ENCODE measurements at places on chromosomes 2 and 18. TPM values are rescaled to one million over a fixed set of nuclear protein-coding genes. Genes with fewer than 3 reads are reported as not detected.

DNA sequence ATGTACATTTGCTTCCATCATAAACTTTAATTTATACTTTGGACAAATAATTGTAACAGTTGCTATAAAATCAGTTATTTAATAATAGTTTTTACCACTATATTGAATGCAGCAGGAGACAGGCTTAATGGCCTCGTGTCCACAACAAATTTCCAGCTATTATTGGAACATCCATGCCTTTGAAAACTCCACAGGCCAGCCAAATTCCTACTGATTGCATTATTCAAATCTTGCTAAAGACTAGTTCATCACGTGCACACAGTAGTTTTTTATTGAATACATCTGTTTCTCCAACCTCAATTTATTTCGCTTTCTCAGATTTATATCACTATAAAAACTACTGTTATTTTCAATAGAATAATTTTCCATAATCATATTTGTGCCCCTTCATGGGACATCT, 18.4 kb upstream of the PTPRM start:
- DNase-seq = no peak

GRCh38 chr18:3726238-3726951, 276.4 kb downstream of the TGIF1 start:
- no peak for DNase-seq

- no peak for DNase-seq
Measured at GRCh38 chr2:58503918-58504317, 262.8 kb upstream of the FANCL start.

GRCh38 chr18:62499263-62499650, 23.6 kb upstream of the ZCCHC2 start:
- no peak for DNase-seq

DNA sequence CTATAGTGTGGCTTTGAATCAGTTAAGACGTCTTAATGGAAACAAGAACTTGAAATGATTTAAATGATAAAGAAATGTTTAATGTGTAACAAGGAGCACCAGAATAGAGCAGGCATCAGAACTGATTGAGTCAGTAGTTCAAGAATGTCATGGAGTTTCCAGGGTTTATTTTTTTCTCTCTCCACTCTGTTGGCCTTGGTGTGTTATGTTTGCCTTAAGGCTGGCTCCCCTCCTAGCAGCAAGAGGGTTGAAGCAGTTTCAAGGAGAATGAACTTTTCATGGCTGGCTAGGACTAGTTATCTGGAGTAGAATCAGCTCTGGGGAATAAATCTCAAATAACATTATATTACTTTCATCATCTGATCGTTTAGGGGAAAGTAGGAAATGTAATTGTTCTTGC, 13.4 kb upstream of the GLS start:
- DNase-seq = peak; percentile 62

DNA sequence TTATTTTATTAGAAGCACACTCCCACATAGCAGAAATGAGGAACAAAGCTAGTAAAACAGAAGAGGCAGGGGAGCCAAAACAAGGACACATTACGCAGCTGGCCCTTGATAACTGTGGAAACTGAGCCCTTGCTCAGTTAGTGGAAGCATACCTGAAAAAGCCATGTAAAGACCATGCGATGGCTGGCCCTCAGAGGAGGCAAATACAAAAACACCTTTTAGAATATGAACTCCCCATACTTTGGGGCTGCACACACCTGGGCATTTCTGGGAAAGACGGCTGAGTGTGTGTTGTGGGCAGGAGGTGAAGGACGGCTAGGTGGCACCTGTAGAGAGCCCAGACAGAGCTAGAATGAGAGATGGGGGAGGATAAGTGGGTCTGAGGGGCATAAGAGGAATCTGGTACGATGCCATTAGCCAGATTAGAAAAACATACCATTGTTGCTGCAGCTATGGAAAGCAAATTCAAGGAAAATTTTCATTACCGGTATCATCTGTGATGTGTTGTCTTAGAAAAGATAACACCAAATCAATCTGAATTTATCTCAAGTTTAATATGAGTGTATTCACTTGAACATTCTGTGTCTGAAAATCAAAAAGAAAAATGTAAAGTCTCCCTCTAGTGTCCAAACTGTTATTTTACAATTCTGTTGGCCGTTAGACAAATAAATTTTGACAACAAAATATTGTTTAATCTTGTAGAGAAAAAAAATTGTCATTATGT, 45.2 kb upstream of the SULT1C3 start:
- peak; percentile 20 for DNase-seq

- no peak for DNase-seq
Measured at GRCh38 chr2:229642371-229642770, 72.0 kb downstream of the DNER start.

DNA sequence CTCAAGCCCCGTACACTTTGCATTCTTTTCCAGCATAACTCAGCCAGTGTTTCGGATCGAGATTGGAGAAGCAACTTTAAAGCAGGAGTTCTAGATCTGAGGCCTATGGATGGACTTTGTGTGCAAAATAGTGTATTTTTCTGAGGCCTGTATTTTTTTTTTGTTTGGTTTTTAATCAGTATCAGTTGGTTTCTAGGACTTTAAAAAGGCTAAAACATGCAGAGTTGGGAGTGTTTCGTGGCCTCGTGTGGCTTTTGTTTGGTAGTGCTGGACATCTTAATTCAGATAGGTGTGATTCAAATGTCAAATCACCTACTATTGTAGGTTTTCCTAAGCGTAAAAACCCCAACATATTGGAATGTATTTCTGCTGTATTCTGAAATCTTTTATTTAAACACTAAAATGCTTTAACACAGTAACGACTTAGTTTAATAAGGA, 282 bp upstream of the PUS10 start:
- no peak for DNase-seq

DNA sequence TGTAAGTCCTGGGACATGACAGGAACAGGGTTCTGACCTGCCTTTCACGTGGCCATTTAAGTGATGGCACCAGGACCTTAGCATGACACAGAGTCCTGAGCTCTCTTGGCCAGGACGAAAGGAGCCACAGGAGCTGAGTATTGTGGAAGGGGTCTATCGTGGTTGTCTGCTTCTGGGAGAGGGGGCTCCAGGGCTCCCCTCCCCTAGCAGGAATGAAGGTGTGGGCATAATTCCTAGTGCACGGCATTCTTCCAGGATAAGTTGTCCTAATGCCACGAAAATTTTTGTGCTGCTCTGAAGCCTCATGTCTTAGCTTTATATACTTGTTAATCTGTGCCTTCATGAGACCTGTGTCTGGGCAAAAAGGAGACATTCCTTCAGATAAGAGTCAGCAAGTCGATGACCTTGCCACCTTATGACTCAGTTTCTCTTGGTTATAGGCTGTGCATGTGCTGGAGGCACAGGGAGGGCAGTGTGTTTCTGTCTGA, 17.1 kb downstream of the GATA6 start:
- DNase-seq = peak; percentile 52

DNA sequence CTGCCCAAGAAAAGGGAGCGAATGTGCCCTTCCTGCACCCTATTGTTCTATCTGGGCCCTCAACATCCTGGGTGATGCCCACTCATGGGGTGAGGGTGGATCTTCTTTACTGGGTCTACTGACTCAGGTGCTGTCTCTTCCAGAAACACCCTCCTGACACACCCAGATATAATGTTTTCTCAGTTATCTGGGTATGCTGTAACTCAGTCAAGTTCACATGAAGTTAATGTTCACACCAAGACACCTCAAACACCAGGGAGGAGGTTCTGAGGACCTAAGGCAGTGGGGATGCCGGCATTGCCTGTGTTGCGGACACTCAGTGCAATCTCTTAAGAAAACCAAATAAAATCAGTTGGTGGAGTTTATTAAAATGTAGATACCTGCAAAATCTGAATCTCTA, 500.9 kb downstream of the BCL11A start:
- no peak for DNase-seq

- DNase-seq = peak; percentile 12
Measured at GRCh38 chr2:43707255-43708015, 31.2 kb upstream of the C1GALT1C1L start.

GRCh38 chr2:133444465-133444864, 123.8 kb downstream of the NCKAP5 start:
- DNase-seq = peak; percentile 63

GRCh38 chr2:38387887-38388286, 10.8 kb upstream of the ATL2 start:
- no peak for DNase-seq

- DNase-seq = no peak
Measured at GRCh38 chr2:108925735-108926134, 63.3 kb downstream of the EDAR start.

- DNase-seq = no peak
Measured at GRCh38 chr2:240997141-240997855, 1.1 kb upstream of the SNED1 start.

DNA sequence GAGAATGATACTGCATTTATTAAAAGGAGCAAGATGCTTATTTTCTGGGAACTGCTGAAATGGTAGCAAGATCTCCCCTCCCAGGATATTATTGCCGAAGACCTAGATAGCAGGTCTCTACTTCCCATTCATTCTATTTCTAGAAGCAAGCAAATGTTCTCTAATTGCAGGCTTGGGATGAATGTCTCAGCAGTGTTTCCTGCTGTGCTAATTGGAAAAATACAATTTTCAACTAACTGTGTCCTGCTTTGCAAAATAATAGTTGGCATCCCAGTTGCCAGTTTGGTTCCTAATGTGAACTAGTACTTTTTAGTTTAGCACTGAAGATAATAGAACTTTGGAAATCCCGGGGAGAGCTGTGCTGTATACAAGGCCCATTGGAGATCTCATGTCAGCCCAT, 26.1 kb downstream of the SLC20A1 start:
- DNase-seq = no peak

Gene TMEM37
- not detected for total RNA-seq

- DNase-seq = no peak
Measured at GRCh38 chr2:47890711-47891368, 15.5 kb downstream of the FBXO11 start.

- no peak for DNase-seq
Measured at GRCh38 chr2:198326431-198326830, 522.0 kb downstream of the PLCL1 start.

Gene SEMA4C
- total RNA-seq = 25.5 TPM

- no peak for DNase-seq
Measured at GRCh38 chr2:151009437-151010175, 252.1 kb downstream of the RBM43 start.

GRCh38 chr2:184481865-184482264, 116.5 kb upstream of the ZNF804A start:
- no peak for DNase-seq

GRCh38 chr2:18381386-18381785, 179.1 kb downstream of the RDH14 start:
- DNase-seq = no peak

- DNase-seq = peak; percentile 65
Measured at GRCh38 chr2:66596256-66596655, 161.3 kb downstream of the MEIS1 start.

DNA sequence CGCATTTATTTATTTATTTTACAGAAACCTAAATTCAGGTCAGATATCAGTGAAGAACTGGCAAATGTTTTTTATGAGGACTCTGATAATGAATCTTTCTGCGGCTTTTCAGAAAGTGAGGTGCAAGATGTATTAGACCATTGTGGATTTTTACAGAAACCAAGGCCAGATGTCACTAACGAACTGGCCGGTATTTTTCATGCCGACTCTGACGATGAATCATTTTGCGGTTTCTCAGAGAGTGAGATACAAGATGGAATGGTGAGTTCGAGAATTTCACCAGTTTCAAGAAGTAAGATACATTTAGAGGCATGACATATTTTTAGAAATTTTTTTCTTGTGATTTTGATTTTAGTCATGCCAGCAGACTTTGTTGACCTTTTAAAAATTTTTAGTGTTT, 4.6 kb downstream of the CDCA7 start:
- no peak for DNase-seq

DNA sequence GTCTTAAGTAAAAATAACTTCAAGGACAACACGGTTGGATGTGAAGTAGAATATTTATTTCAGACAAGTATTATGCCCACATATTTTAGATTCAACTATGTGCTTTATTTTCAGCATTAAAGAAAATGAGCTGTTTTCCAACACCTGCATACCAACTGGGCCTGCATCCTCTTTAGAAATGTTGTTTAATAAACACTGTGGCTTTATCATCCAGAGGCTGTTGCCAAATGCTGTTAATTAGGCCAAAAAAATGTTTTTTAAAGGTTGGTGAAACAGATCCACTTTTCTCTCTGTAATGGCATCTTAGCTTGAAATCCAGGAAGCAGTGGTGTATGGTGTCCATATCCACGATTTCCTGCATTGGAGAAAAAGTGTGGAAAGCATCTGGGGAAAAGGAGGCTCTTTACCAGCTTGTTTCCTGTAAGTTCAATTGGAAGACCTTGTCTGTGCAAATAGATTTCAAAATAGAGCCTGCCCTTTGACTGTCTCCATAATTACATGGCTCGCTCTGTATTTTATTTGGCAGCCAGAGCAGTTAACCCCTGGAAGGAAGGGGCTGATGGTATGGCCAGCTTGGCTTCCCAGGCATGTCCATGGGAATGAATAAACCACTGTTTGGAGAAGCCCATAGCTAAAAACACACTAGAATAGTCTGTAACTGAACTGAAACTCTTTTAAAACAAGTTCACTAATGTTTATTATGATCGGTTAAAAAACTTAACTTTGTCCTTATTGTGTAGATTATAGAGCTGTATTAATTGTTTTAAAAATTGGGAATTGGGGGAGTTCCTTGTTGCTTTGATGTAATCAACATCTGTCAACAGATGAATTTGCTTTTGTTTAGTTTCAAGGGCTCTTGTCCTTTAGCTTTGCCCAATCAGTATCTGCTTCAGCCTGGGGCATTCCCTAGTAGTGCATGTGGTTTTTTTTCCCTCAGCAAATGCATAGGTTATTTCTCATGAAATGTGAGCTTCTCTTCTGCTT, 33.0 kb upstream of the DLX1 start:
- DNase-seq = peak; percentile 17

Gene PCARE
- total RNA-seq = 1.4 TPM

DNA sequence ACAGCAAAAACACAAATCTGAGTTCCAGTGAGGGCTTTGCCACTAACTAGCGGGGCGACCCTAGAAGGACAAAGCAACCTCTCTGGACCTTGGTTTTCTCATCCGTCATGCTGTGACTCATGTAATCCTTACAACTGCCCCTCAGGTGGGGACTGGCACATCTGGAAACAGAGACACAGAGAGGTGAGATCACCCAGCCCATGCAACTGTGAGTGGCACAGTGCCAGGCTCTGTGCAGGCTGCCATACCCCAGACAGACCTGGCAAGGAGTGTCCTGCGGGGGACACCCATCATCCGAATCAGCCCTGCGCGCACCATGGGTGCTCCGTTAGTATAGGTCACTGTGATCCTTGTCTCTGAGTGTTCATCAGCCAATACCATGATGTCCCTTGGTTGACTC, 198.3 kb downstream of the SMAD7 start:
- DNase-seq = no peak

DNA sequence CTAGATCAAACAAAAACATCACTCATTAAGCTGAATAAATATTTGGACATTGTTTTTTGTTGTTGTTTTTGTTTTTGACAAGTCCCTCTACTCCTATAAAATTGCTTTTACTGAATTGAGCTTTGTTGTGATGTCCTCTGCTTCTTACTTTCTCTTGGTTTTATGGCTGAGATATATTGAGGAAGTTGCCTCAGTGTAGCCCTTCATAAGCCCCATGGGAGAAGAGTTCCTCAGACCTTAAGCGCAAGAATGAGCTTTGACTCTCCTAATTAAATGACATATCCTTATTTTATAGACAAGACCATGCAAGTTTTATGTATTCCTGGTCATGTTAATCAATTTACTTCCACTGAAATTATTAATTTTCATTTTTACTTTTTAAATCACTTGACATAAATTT, 54.9 kb downstream of the CERKL start:
- DNase-seq = no peak

Gene VAMP8
- 25.5 TPM for total RNA-seq
